ENCODE measurements at places on chromosomes 2 and 18.

DNA sequence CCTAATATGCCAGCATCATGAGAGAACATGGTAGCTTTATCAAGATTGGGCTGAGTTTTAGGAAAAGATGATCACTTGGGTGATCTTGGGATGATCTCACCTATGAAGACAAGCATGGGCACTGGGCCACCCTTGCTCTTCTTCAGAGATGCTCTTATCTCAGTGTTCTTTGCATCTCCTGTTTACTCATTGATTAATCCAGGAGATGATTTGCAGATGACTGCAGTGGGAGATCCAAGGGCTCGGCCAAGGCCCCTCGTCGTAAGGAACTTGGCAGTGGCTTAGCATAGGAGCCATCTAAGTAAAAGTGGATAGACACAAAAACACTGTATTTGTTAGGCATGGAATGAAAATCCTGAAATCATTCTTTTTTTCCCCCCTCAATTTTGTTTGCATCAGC lies 228.4 kb downstream of the FHOD3 start:
- no peak for DNase-seq

GRCh38 chr2:56476509-56477071 lies 292.8 kb downstream of the CCDC85A start:
- no peak for DNase-seq

GRCh38 chr2:172213116-172213860 lies 110.6 kb upstream of the DLX2 start:
- no peak for DNase-seq

DNA sequence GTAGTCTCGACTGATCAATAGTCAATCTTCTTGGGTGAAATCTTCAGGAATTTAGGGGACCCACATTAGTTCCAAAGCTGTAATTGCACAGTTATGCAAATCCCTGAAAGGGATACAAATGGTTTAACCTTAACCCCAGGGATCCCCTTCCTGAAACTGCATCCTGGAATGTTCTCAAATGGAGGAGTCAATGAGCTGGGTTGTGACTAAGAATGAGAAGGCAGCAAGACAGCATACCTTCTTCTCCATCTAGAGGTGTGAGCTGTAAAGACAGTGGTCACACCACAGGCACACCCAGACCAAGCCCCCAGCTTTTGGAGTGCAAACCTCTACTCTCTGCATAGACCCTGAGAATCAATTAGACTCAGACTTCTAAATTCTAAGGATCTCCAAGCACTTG lies 164.7 kb upstream of the MEIS1 start:
- DNase-seq, result no peak

- DNase-seq, result no peak
These were observed 17.6 kb downstream of the EMX1 start for GRCh38 chr2:72934683-72935610.

DNA sequence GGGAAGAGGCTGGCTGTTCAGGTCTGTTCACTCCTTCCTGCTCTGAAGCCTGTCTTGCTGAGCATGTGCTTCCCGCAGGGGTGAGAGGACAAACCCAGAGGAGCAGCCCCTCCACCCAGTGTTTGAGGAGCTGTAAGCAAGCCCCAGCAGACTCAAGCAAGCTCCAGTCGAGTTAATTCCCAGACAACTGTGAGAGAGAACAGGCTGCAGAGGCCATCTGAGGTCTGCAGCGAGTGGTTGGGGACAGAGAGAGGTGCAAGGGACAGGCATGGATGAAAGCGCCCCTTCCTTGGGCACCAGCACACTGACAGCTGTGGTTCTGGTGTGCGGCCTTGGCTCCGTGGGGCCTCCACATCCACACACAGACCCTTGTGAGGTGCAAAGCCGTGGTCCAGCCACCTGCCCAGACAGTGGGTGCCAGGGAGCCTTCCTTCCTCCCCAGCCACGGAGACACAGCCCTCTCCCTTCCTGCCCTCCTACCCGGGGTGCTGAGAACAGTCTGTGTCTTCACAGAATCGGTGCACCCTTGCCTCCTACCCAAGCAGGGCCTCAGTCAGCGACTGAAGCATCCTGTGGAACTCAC lies 36.2 kb downstream of the MAL start:
- DNase-seq, result no peak

- DNase-seq, result no peak
These were observed 548.9 kb upstream of the CDH2 start for GRCh38 chr18:28725876-28726275.

- DNase-seq, result no peak
These were observed 100.8 kb downstream of the LRP1B start for GRCh38 chr2:142029974-142030373.

GRCh38 chr18:32139835-32140283 lies 48.2 kb downstream of the RNF138 start:
- no peak for DNase-seq

- no peak for DNase-seq
These were observed 50.1 kb downstream of the ST3GAL5 start for GRCh38 chr2:85838641-85839040.

Measured in CD8-positive, alpha-beta memory T cell (primary cell).